GOT3 (cell line): ENCODE measurements at places on chromosomes 2 and 18.

GRCh38 chr18:1994471-1994870, 576.8 kb downstream of the METTL4 start:
- no peak for DNase-seq

DNA sequence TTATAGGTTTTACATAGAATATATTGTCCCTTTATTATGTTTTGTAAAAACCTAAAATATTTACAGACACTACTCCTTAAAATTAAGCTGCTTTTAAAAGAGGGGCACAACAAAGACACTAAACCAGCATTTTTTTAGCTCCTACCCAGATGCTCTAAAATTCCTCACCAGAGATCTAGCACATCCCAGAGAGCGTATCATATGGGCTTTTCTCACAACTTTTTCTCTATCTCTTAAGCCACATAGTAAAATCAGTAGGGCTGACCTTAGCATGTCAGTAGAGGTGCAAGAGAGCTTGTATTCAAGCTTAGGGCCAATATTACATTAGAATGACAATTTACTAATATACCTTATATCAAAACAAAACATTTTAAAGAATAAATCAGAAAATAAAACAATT, 216.3 kb downstream of the TMX3 start:
- DNase-seq, result no peak

DNA sequence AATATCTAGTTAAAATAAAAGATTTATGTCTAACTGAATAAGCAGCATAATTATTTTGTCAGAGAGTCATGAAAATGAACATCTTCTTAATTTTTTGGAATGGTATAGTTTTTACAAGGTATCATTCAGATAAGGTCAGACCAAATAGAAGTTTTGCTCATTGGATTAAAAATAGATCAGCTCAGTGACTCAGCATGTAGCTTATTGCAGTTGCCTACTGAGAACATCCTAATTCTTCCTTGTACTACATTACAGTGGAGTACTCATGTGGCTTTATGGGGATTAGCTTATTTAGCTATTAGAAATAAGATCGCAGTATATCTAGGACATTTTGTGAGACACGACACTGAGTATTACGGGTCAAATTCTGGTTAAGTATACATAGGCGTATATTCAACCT, 38.2 kb upstream of the PPM1B start:
- DNase-seq, result no peak

DNA sequence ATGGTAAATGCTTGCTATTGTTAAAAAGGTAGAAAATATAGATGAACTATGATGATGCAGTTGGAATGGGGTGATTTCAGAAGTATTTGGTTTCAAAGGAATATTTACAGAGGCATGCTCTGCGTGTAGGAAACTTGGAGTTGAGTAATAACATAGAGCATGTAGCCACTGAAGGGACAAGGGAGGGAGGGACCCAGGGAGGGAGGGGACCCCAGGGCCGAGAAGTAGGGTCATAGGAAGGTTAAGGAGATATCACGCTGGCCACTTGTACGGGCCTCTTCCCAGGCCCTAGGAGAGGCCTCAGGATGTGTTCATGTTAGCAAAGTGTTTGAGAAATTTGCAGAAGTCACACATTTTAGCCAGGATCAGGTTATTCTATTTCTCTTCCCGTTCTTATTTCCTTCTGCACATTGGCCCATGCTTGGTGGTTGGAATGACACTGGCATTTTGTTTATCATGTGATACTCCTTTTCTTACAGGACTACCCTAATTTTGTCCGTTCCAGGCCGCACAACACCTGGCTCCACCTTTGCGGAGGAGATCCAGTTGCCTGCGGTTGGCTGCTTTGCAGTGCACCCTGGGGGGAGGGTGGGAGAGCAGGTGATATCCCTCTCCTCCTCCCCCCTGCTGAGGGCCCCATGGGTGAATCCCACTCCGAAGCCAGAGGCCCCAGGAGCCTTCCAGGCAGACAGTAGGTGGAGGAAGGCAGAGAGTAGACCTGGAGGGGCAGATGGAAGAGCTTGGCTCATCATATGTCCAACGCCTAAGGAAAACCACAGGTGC, 16.9 kb upstream of the ACKR3 start:
- DNase-seq, result no peak

DNA sequence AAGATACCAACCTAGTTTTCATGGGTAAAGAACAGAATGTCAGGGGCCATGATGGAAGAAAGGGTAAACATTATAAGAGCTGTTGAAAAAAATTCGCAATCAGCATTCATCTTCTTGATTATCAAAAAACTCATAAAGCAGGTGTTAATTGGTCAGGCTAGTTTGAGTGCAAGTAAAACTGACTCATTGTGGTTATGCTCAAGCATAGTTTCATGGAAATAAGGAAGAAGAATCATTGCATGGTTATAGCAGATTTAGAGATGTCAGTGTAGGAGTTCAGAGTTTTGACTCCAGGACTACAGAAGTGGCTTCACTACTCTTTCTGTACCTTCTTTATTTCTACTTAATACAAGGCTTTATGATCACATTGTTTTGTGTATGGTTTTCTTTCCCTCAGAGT, 26.9 kb upstream of the CDH19 start:
- DNase-seq, result no peak

DNA sequence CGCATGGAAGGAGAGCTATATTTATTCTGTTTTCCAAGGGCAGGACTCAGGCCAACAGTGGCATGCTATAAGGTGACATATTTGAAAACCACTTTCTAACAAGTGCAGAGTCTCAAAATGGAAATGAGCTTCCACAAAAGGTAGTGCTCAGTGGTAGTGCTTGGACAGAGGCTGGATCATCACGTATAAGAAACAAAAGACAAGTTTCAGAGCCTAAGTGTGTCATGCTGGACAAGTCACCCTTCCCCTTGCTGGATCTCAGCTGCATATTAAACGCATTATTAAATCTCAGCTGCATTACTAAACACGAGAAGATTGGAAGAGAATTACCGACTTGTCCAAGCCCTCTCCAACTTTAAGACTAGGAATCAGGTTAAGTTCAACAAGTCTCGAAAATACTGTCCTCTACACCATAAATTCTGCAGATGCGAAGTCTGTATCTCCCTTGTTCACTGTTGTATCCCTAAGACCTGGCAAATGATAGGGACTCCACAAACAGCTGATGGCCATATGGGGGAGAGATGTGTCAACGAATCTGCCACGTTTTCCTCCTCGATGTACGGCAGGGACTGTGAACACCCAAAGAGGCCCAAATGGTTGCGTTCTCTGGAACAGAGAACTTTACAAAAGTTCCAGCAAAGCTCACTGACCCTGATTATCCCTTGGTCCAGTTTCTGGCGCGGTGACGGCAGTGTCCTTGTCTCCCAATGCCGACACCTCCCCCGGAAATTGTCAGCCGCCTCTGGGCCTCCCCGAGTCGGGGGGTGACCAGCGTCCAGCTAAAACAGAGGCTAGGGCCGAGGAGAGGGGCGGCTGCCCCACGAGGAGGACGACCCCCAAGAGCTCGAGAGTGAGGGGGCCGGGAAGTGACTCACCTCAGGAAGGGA, 611 bp downstream of the NOL10 start:
- DNase-seq, result no peak

DNA sequence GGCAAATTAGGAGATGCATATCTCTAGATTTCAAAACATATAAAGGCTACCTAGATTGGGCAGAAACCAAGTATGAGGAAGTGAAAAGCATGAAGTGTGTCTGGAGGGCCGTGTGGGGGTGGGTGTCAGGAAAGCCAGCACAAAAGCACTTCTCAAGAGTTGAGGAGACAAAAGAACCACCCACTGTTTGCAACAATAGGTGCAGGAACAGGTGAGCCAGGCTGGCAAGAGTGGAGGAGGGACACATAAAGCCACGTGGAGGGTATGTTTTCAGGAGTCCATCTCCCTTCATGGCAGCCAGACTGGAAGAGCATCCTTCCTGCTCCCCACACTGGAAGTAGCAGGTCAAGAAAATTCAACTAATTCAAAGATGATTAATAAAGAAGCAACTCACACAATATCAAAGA, 96.4 kb downstream of the CERS6 start:
- no peak for DNase-seq

- DNase-seq, result no peak
Observed at GRCh38 chr2:118729760-118730159, 117.7 kb downstream of the EN1 start.

DNA sequence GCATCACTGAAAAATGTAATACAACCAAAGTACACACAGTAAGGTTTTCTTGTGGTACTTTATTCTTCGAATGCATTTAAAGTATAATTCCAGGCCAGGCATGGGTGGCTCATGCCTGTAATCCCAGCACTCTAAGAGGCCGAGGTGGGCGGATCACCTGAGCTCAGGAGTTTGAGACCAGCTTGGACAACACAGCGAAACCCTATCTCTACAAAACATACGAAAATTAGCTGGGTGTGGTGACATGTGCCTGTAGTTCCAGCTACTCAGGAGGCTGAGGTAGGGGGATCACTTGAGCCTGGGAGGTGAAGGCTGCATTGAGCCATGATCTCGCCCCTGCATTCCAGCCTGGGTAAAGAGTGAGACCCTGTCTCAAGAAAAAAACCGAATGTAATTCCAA, 3.9 kb upstream of the TTC39C start:
- no peak for DNase-seq

- peak; percentile 47 for DNase-seq
Observed at GRCh38 chr2:150485114-150485870, 2.2 kb downstream of the RND3 start.

- DNase-seq, result no peak
Observed at GRCh38 chr2:74756356-74756890, 77.5 kb upstream of the HK2 start.

- no peak for DNase-seq
Observed at GRCh38 chr18:59554796-59555335, 142.4 kb downstream of the CCBE1 start.

- no peak for DNase-seq
Observed at GRCh38 chr2:239208465-239209180, 192.2 kb downstream of the HDAC4 start.

GRCh38 chr18:21853016-21853415, 112.4 kb downstream of the MIB1 start:
- no peak for DNase-seq

- DNase-seq, result no peak
Observed at GRCh38 chr2:39706312-39706711, 40.6 kb downstream of the TMEM178A start.

- no peak for DNase-seq
Observed at GRCh38 chr18:11948852-11949523, 32.3 kb upstream of the IMPA2 start.

GRCh38 chr2:228239207-228239906, 57.9 kb upstream of the SPHKAP start:
- no peak for DNase-seq

DNA sequence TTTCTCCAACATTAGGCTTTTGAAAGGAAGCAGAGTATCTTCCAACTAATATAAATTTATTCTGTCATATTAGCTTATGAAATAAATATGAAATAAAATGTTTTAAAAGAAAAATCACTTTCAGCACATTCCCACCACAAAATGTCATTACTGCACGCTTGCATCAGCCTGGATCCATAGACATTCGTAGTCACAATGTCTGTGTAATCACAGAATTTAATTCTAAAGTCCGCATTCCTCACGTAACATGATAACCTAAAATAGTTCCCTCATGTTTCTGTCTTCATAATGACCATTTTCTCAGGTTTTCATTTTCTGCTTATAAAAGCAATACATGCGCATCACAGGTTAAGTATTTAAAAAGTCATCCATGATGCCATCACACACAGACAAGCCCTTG, 47.1 kb downstream of the HDAC4 start:
- DNase-seq, result no peak

GRCh38 chr2:135494503-135494902, 36.5 kb downstream of the ZRANB3 start:
- DNase-seq, result no peak

GRCh38 chr2:138267902-138268254, 233.7 kb upstream of the SPOPL start:
- DNase-seq, result no peak

DNA sequence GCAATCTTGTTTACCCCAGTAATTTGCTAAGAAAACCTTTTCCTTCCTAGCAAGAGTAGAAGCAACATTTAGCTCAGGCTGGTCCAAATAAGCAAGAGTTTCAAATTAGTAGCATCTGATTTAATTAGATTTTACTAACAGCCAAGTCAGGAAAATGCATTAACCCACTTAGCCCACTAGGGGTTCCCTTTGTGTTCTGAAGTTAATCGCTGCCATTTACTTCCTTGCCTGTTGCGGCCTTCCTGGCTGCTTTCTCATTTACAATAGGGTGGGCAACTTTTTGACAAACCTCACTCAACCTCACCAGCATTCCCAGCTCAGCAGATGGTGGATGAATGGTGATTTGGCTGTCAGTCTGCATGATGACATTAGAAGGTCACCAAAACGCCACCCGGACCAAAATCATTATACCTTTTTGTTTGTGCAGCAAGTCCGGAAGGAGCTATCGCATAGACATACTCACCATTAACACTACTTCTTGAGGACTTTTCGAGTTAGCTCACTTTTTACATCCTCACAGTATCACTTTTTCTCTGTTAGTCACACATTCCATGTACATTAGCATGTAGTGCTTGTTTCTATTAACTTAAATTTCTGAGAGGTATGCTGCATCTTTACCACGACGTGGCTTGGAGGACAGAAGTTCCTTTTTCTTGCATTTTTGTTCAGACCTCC, 101.5 kb upstream of the SETBP1 start:
- no peak for DNase-seq

DNA sequence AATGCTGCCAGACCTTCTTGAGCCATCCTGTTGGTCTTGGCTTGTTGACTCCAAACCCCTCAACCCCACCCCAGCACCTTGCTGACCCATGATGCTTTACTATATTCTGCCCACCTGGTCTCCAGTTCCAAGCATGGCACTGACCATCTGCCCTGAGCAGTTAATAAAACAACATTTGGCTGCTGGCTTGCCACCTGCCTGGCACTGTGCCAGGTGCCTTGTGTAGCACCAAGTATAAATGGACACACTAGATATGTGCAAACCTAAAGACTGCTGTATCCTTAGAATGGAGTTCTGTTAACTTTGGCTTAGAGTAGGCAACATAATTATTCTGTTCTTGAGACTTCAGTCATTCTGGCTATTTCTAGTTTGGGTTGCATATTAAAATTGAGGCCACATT, 91.4 kb downstream of the ACSL3 start:
- DNase-seq, result no peak

DNA sequence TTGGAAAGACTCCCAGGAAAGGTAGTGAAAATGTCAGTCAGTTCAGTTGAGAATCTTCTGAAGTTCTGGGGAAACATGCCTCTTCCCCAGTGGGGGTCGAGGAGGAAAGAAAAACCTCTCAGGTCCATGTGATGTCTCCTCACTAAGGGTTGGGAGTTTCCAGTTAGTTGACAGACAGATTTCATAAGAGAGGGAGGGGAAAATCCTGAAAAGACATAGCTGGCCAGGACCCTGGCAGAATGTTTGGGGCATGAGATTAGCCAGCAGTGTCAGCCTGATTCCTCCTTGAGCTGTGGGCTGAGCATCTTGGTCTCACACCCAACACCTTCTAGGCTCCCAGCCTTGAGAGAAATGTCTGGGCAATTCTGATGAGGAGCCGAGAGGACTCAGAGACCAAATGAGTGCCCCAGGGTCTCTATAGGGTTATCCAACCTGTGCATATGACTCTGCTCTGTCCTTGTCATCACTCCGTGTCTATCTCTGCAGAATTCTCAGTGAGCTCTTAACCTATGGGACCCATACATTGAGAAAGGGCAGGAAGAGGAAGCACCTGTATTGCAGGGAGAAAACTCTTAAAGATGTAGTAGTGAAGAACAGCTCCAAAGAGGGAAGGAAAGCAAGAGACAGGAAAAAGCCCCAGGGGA, 13.9 kb downstream of the BMP10 start:
- no peak for DNase-seq
